SJSA1 (cell line): ENCODE measurements at places on chromosomes 1 and 21.
A peak's percentile ranks its signal among the peaks of the same experiment; 100 is the strongest.

DNA sequence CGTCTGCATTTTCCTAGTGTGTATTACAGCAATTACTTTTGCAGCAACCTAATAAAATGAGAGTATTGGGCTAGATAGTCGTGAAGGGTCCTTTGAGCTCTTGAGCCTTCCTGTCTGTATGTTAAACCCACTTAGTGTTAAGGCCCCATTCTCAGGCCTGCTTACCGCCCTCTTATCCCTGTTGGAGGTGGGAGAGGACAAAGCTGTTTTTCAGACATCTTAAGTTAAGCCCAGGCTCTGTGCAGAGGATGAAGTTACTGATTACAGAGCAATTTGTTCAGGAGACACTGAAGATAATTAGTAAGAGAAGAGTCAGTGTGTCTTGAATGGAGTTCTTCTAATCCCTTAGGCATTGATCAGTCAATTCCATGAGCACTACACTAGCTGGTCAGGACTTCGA, 114.6 kb downstream of the UCK2 start:
- no peak for DNase-seq

- DNase-seq, result no peak
Measured at GRCh38 chr1:109543283-109543987, 3.8 kb downstream of the GPR61 start.

DNA sequence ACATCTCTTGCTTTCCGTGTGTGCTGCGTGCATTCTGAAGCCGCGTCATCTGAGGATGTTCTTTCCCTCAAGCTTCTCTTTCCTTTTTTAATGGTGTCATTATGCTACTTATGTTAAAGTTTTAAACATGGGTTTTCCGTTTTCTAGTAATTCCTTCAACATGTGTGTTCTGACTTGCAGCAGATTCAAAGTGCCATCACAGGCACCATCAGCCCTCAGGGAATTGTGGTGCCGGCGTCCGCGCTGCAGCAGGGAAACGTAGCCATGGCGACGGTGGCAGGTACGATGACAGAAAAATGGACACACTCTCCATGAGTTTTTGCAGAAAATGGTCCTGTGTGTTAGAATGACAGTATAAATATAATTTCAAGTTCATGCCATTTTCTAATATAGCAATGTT, 42.4 kb downstream of the PKNOX1 start:
- no peak for DNase-seq

GRCh38 chr1:156412653-156413321, 43.8 kb downstream of the RHBG start:
- DNase-seq, result no peak

DNA sequence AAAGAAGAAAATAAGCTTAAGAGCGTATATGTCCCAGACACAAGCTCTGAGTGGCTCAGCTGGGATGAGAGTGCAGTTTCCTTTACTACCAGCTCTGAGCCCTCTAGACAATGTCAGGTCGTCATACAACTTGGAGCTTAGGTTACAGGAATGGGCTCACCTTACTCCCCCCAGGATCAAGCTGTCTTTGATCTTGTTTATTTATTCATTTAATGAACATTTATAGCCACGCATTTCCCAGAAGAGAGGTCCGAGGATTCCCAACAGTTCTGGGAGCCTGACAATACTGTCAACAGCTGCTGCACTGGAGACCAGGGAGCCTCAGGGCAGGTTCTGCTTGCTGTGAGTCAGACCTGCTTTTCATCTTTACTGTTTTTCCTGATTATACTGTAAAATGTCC, 378.9 kb downstream of the PLPP3 start:
- peak; percentile 22 for DNase-seq

- no peak for DNase-seq
Measured at GRCh38 chr1:100502052-100502792, 35.7 kb upstream of the GPR88 start.

GRCh38 chr1:223551610-223552009, 113.9 kb downstream of the CAPN8 start:
- DNase-seq, result no peak

- no peak for DNase-seq
Measured at GRCh38 chr1:215739025-215739424, 171.9 kb downstream of the KCTD3 start.

- DNase-seq, result peak; percentile 90
Measured at GRCh38 chr1:201946224-201946908, at the start of gene LMOD1. Gene LMOD1, minus strand, starts transcription at chr1:201946548. Its CDS starts 208 bp downstream, at chr1:201946340.

GRCh38 chr1:101301446-101302057, 64.7 kb downstream of the S1PR1 start:
- no peak for DNase-seq

GRCh38 chr1:91817211-91817905, 68.6 kb downstream of the TGFBR3 start:
- no peak for DNase-seq

DNA sequence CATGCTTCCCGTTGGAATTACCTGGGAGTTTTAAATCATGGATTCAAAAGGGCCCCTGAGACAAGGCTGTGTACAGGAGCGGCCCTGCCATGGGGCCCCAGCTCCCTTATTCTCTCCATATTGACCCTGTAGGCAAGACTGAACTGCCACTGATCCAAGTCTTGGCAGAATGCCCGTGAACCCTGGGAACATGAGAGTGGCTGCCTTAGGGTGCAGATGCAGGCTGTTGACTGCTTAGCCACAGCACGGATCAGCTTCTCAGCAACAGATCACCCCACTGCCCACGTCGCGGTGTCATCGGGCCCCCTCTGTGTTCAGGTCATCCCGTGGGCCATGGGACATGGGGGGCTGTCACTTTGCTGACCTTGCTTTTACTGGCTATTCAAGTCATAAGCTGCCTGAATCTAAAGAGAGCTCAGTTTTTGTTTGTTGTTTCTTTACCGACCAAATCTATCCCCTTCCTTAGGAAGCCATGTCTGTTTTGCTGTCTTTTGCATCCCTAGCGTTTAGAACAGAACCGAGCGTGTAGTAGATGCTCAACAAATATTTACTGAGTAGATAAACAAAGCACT, 83.4 kb downstream of the MATN1 start:
- no peak for DNase-seq

DNA sequence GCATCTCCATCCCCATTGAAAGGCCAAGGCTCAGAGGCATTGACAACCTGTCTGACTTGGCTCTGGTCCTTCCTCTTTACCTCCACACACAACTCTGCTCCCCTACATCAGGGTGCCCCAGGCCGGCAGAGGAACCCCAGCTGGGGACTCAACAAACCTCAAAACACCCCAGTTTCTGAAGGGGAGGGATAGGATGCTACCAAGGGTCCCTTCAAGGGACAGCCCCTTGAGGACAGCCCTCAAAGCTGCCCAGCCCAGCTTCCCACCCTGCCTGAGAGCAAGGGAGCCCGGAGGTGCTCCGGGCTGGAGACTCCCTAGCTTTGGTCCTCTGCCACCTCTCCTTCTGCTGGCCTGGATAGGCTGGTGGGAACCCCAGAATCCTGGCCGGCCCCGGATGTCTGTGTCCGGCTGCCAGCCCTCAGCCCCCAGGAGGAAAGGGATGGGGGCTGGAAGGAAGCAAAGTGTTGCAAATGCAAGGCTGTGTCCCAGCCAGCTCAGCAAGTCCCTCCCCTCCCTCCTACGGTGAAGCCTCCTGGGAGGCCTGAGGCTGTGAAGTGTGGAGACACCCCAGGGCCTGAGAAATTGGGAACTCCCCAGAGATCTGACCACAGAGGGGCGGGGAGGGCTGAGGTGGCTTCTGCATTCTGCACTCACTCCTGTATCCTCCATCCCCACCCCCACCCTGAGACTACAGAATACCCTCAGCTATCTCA, 1.1 kb upstream of the MARCKSL1 start:
- no peak for DNase-seq

- DNase-seq, result no peak
Measured at GRCh38 chr1:17185485-17185860, 19.5 kb upstream of the PADI1 start.

- peak; percentile 47 for DNase-seq
Measured at GRCh38 chr1:44970317-44970716, 16.1 kb downstream of the EIF2B3 start.

GRCh38 chr1:41613689-41614574, 129.4 kb upstream of the EDN2 start:
- no peak for DNase-seq

DNA sequence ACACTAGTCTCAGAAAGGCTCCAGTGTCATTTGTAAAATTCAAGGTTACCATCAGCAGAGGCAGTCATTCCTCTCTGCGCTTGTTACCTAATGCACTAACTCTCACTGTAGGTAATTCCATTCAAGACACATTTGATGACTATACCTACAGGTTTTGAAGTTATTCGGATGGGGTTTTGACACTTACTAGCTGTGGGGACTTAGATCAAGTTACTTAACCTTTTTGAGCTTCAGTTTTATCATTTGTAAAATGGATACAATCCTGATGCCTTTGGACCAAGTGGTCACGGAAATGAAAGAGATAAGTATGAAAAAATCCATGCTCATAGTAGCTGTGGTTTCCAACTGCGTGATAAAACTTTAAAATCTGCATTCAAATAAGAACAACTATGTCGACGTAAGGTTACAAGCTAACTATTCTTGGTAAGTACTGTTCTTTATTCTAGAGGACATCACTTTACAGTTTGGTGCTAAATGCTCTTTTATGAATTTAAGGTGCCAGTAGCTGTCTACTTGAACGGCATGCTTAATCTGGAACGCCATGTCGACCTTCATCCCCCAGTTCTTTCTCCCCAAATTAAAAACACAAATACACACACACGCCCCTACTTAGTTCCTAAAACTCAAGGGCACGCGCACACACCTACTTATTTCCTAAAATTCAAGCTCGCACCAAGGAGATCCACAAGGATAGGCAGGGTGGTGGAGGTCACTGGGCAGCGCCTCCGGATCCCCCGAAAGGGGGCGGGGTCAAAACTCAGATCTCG, 550 bp upstream of the NFYC start:
- no peak for DNase-seq

DNA sequence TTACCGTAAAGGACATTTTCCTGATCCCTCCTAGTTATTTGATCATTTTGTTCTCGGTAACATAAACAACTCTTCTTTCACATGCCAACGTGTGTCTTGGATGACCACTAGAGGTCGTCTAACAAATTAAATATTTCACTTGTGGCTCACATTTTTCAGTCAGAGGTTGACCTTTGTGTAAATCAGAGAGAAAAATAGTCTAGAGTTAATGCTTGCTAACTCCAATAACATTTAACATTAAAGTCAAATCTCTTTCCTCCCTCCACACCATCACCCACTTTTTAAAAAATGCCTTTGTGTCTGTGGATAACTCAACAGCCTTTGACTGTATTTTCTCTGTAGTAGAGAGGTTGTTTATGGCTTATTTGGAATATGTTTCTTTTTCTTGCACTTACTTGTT, 220.5 kb upstream of the B3GALT2 start:
- DNase-seq, result no peak

DNA sequence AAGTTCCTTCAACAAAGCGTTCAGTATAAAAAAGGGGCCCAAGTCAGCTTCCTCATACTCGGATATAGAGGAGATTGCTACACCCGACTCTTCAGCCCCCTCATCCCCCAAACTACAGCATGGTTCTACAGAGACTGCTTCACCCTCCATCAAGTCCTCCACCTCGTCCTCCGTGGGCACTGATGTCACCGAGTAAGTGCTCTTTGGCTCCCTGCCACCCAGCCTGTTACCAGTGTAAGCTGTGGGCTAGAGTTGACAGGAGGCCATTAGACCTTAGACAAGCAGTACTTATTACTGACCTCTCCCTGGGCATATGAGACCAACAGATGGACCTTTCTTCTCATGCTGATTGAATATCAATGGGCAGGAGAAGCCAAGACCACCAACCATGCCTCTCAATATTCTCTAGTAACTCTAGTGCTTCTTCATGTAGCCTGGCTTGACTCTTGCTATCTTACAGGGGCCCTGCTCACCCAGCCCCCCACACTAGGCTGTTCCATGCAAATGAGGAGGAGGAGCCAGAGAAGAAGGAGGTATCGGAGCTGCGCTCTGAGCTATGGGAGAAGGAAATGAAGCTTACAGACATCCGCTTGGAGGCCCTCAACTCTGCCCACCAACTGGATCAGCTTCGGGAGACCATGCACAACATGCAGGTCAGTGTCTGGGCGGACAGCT, 20.9 kb upstream of the IPO9 start:
- no peak for DNase-seq

GRCh38 chr1:206696812-206697585, 12.3 kb downstream of the MAPKAPK2 start:
- no peak for DNase-seq

GRCh38 chr1:61597601-61598000, 127.3 kb downstream of the TM2D1 start:
- DNase-seq, result no peak

GRCh38 chr21:24976238-24976637, 631.0 kb downstream of the MRPL39 start:
- no peak for DNase-seq

DNA sequence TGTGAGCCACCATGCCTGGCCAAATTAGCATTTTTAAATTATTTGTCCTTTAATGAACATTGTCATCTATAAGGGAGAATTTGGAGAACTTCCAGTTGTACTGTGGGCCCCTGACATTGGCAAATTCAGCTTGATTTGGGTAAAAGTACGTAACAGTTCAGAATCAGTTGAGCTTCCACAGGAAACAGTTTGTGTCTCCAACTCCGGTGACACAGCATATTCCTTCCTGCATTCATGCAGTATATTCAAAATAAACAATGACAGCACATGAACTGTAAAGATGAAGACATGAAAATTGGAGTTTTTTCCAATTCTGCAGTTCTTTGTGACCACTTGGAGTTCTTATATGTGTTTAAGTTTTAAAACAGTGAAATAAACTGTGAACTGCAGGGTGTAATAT, 28.2 kb downstream of the RNF220 start:
- no peak for DNase-seq

DNA sequence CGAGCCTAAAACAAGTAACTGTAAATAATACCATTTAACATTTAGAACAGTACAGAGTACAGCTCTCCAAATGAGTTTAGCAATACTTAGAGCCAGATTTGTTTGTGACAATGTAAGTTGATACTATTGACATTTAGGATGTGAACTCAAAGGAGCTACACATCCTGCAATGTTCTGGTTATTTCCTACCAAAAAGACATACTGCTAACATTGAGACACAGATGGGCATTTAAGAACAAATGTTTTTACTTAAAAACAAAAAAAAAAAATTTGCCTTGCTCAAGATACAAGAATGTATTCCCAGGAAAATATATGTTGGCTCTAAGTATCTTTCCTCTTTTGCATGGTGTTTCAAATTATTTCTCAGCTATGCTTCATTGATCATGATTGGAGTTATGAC, 1464.8 kb upstream of the PRMT6 start:
- DNase-seq, result no peak

DNA sequence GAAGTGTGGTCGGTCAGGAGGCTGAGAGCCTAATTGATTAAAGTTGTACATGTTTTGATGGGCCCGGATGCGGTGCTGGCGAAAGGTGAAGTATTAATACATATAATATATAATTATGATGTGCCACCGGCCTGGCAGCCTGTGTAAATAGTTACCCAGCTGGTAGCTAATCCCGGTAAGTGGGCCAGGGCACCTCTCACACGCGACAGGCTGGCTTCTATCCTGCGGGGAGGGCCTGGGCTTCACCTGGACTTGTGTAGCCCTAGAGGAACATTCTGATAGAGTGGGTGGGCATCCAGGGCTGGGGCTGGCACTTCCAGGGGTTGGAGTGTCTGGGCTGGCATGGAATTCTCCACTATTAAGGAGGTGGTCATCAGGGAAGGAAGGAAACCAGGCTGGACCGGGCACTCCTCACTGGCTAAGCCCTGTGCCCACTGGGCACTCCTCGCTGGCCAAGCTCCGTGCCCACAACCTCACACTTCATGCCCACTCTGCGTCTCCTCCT, 48.3 kb downstream of the IGSF21 start:
- no peak for DNase-seq

- DNase-seq, result no peak
Measured at GRCh38 chr1:245118806-245119205, 36.0 kb upstream of the KIF26B start.
